ENCODE measurements at places on chromosomes 6 and 20.

- DNase-seq = no peak
Measured at GRCh38 chr20:23164176-23164601, 78.1 kb upstream of the CD93 start.

GRCh38 chr6:56515081-56515905 lies 127.4 kb downstream of the DST start:
- DNase-seq = no peak

- DNase-seq = no peak
Measured at GRCh38 chr6:55569638-55570037, 9.4 kb downstream of the HMGCLL1 start.

DNA sequence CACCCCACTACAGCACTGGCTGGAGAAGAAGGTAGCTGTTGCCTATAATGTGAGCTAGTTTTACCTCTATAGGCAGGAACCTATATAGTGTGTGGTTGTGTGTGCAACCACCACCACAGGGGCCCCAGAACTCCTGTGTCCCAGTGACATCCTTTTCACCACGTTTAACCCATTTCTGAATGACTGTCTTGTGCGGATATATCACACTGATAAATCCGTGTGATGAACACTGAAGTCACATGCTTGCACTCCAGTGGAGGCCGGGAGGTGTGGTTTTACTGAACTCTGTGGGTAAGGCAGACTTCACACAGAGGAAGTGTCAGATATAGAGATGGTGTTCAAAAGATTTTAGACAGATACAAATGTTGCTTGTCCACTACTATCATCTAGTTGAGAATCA lies 32.5 kb downstream of the SDHAF4 start:
- DNase-seq = no peak

DNA sequence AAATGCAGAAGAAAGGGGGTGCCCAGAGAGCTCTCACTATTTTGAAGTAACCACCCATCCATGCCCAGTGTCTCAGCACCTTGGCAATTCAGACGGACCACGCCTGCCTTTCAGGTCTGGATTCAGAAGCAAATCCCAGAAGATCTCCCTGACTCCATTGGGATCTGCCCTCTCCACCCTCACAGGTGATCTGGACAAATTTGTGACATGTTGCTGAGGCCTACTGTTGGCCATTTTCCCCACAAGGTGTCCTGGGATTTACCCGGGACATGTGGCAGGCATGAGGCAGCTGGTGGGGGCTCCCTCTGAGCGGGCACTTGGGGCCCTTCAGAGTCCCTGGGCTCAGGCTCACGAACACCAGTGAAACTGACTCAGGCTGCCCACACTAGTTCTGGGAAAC lies 51.9 kb upstream of the IYD start:
- DNase-seq = no peak

GRCh38 chr6:80250391-80250997 lies 144.0 kb downstream of the BCKDHB start:
- DNase-seq = peak; percentile 26

- no peak for DNase-seq
Measured at GRCh38 chr6:712805-713204, 19.9 kb upstream of the EXOC2 start.

DNA sequence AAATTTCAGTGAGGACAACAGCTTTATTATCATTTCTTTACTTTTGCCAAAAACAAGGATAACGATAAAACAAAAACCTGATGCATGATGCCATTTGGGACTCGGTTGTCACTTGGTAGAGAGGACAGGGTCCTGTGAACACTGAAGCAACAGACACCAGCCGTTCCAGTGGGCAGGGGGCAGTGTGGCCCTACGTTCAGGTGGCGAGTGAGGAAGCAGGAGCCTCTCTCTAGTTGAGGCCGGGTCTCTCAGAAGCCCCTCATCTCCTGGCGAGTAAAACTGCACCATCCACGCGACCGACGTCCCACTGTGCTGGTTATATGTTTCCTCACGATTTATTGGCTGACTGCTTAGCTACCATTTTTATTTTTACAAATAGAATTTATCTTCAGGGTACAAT lies 231.6 kb downstream of the THBS2 start:
- no peak for DNase-seq

GRCh38 chr20:45067558-45067957 lies 33.4 kb downstream of the KCNS1 start:
- DNase-seq = no peak

DNA sequence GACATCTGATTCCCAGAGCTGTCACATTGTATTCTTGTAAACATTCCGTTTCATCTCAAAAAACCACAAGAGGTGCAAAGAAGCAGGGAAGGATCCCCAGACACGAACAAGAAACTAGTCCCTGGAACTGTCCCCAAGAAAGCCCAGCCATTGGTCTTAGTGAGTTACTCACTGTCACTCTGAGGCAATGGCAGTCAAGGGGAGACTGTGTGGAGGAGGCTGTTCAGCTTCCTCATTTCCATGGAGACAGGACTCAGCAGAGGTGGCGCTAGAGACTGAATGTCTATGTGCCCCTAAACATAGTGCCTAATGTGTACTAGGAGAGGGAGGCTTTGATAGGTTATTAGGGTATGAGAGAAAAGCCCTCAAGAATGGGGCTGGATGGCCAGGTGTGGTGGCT lies 11.1 kb downstream of the ULBP1 start:
- peak; percentile 75 for DNase-seq

GRCh38 chr6:170153436-170154319 lies 137.2 kb downstream of the DLL1 start:
- no peak for DNase-seq

- no peak for DNase-seq
Measured at GRCh38 chr20:57685146-57685758, 24.6 kb downstream of the PMEPA1 start.

- DNase-seq = peak; percentile 63
Measured at GRCh38 chr6:125296471-125296870, 5.3 kb downstream of the HDDC2 start.

GRCh38 chr20:21229163-21229562 lies 74.0 kb upstream of the XRN2 start:
- no peak for DNase-seq

- no peak for DNase-seq
Measured at GRCh38 chr6:69390125-69390524, 406.7 kb downstream of the LMBRD1 start.

DNA sequence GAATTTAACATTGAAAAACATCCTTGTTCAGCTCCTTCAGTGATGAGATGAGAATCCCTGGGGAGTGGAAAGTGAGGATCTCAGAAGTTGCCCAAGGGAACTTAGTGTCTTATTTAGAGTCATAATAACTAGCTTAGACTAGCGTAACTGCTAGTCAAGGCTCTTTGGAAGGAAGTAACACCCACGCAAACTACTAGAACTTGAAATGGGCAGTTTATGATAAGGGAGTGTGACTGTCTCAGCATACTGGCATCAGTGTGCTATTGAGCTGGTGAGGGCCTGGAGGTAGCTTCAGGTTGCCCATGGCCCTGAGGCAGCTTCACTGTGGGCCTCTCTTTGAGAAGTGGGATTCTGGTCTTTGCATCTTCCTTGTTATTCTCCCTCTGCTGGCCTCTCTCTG lies 40.1 kb downstream of the SLX4IP start:
- DNase-seq = peak; percentile 51

DNA sequence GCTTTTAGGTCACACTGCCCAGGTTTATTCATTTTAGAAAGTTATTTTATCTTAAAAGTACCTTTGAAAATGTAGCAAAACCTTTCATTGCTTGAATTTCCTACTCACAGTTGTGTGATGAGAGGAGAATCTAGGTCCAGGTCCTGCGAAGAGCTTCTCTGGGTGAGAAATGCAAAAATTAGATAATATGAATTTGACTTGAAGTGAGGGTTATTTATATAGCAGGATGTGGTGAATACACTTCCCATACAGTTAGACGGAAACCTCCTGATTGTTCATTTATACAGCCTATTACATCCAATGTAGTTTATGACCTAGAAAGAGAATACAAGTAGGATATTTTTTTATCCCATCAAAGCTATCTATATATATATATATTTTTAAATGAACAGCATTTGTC lies 30.5 kb downstream of the CDKAL1 start:
- DNase-seq = no peak

DNA sequence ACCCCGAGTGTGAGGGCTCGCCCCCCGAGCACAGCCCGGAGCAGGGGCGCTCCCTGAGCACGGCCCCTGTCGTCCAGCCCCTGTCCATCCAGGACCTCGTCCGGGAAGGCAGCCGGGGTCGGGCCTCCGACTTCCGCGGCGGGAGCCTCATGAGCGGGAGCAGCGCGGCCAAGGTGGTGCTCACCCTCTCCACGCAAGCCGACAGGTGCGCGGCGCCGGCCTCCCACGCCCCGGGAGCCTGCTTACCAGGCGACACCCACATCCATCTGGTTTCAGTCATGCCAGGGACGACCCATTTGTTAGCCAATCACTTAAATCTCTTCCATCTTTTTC lies 73.5 kb upstream of the PBOV1 start:
- DNase-seq = no peak

DNA sequence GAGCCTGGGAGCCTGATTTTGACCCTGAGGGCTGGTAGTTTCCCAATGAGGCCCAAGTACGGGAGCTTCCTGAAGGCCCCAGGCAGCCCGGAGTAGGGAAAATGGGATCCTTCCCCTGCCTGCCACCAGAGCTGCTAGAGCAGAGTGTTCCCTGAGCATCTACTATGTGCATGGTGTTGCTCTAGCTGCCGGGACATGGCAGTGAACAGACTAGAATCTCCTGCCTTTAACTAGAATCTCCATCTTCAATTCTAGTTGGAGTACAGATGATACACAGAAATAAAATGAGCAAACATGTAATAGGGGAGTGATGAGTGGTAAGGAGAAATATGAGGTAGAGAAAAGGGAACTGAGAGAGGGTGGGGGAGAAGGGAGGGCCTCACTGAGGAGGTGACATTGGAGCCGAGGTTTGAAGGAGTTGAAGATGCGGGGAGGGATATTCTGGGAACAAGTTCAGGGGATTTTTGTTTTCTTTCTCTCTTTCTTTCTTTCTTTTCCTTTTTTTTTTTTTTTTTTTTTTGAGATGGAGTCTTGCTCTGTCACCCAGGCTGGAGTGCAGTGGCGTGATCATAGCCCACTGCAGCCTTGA lies 18.5 kb downstream of the VSTM2L start:
- no peak for DNase-seq

GRCh38 chr6:75157336-75157735 lies 48.5 kb downstream of the COL12A1 start:
- DNase-seq = no peak

- no peak for DNase-seq
Measured at GRCh38 chr6:16956361-16956760, 145.5 kb upstream of the STMND1 start.

DNA sequence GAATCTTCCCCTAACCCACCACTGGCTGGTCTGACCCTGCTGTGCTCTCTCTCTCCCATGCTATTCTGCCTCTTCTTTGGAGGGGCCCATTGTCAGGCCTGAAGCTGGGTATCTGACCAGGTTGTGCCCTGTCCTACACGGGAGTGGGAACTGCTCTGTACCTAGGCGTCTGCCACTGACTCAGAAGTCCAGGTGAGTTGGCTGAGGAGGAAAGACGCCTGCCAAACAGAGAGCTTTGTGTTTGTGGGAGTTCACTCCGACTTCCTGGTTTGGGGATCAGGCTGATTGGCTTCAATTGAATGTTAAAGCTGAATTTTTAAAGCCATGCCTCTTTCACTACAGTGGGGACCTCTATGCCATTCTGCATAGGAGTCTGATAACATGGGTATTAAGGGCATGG lies 136.0 kb downstream of the CCDC170 start:
- DNase-seq = no peak

DNA sequence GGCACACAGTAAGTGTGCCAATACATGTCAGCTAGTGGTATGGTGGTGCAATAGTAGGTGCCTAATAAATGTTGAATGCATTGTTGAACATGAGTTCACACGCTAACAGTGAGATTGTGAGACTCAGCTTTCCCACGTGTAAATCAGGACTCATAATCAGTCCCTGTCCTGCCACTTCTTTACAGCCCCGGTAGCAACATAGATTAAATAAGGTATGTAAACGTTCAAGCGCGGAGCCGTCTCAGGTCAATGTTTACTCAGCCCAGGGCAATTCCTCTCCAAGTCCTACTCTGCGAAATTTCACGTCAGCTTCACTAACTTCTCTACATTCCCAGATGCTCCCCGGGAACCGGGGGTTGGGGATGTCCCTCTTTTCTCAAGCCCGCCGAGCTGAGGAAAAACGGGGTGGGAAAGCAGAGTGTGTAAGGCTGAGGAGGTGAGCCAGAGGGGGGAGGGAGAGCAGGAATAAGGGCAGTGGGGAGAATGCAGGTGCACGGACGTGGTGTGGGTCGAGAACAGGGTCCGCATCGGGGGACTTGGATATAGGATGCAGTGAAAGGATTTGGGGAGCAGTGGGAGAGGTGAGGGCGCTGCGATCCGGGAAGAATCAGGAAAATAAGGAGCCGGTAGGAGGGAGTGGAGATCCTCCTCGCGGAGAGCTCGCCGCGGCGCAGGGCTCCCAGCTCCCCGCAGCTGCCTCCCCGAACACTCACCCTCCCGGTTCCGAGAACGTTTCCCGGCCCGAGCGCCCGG lies 544 bp upstream of the TP53INP2 start:
- DNase-seq = peak; percentile 19

DNA sequence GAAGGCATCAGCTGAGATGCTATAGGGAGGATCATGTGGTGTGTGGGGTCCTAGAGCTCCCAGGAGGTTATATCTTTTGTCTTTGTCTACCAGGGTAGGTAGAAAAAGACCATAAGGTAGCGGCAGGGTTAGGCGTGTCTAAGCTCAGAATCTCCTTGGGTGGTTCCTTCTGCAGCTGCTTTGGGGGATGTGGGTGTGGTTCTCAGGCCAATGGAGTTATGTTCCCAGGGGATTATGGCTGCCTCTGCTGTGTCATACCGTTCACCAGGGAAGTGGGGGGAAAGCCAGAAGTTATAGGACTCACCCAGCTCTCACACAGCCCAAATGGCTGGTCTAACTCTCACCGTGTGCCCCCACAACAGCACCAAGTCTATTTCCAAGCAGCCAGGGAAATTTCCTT lies 107.4 kb upstream of the ADGRB3 start:
- no peak for DNase-seq

GRCh38 chr20:23211164-23211563 lies 125.0 kb upstream of the CD93 start:
- no peak for DNase-seq

GRCh38 chr6:135941275-135942025 lies 89.9 kb downstream of the PDE7B start:
- no peak for DNase-seq

Data from suppressor macrophage (primary cell).